ENCODE measurements at places on chromosomes 7 and 10.

- DNase-seq = peak; percentile 11
These were observed 121.3 kb downstream of the MYL10 start for GRCh38 chr7:101507791-101508252.

- no peak for DNase-seq
These were observed 15.1 kb downstream of the TRUB1 start for GRCh38 chr10:114953047-114953446.

DNA sequence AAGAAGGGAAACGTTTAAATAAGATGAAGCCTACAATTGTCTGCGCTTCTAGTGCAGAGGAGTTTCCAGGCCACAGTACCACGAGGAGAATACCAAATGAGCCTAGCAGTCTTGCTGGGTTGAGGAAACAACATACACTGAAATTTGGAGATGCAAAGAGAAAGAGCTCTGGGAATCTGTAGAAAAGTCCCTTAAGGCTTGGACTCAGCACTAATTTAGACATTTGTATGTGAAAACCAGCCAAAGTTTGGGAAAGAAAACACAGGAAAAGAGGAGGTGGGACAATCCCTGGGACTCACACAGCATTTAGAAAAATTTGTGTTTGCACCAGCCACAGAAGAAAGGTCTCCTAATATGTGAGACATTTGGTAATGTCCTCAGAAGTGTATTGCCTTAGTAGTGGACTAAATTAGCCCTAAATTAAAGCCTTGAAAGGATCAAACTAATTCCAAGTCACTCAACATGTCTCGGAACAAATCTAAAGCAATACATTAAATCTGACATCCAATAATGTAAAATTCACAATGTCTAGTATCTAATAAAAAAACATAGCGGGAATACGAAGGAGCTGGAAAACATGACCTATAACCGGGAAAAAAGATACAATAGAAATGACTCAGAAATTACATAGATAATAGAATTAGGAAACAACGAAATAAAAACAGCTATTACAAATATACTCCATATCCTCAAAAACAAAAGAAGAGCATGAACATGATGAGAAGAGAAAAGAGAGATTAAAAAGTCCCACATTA, 187.1 kb upstream of the NAMPT start:
- no peak for DNase-seq

DNA sequence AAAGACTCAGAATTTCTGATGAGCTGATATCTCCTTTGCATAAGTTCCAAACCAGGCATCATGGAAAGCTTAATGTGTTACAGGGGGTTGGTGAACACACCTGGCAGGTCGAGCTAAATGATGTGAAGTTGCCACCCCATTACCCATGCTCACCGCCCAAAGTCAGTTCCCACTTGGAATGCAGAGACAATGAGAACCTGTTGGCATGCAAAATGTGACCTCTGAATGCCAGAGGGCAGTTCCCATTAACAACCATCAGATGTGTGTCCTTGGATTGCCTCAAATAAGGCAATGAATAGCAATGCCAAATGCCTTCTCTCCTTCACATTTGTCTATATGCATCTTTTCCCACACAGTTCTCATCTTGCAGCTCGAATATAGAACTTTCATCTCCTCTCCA, 190.7 kb downstream of the CDCA7L start:
- no peak for DNase-seq

DNA sequence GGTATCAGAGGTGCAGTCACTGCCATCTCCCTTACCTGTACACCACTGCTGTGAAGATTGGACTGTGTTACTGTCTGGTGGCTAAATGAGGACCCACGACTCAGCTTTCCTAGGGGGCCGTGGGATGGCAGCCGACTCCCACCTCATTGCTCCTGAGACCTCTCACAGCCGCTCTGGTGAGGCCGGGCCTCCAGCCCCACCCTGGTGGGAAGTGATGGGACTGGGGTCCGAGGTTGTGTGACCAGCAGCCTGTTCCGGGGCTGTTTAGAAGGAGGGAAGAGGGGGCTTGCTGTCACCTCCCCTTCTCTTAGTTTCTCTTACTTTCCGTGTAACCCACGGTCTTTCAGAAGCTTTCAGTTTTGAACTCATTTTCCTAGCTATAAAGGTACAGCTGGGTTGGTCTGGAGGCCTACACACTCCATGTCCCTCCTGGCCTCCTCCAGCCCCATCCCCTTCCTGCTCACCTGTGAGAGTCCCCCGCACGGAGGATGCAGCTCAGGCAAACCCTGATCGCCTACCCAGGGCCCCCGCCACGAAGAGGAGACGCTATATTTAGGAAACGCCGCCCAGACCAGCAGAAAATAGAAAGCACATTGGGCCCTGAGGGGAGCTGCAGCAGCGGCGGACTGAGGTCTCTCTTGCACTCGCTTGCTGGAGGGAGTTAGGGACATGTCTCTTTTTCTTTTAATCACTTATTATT, 4.6 kb downstream of the EMX2 start:
- DNase-seq = no peak

DNA sequence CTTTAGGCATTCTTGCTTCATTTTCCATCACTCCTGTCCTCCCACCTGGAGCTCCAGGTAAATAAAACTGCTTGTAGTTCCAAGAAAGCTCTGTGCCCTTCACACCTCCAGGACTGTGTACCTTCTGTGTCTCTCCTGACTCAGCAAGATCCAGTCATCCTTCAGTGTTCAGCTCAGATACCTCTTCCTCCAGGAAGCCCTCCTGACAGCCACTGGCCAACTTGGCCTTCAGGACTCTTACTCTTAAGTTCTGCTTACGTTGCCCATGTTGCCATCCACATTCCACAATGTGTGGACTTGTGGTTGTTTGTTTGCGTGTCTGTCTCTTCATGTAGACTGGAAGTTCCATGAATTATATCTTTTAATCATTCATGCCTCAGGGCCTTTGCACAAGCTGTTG, 48.0 kb downstream of the SORCS3 start:
- no peak for DNase-seq

DNA sequence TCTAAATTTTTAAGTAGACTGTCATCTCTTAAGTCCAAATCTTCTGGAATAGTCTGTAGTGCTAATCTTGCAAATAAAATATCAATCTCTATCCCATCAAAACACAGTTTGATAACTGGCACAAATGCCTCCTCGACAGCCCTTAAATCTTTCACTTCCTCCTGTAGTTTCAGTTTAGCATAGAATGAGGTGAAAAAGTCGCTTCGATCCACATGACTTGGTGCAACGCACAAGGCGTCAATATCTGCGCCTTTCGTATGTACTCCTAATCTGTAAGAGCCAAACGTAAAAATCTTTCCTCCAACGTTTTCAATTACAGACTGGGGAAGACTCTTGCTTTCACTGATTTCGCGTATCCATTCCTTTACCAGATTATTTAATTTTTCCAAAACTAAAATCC, 603 bp downstream of the PAPOLB start:
- DNase-seq = no peak

DNA sequence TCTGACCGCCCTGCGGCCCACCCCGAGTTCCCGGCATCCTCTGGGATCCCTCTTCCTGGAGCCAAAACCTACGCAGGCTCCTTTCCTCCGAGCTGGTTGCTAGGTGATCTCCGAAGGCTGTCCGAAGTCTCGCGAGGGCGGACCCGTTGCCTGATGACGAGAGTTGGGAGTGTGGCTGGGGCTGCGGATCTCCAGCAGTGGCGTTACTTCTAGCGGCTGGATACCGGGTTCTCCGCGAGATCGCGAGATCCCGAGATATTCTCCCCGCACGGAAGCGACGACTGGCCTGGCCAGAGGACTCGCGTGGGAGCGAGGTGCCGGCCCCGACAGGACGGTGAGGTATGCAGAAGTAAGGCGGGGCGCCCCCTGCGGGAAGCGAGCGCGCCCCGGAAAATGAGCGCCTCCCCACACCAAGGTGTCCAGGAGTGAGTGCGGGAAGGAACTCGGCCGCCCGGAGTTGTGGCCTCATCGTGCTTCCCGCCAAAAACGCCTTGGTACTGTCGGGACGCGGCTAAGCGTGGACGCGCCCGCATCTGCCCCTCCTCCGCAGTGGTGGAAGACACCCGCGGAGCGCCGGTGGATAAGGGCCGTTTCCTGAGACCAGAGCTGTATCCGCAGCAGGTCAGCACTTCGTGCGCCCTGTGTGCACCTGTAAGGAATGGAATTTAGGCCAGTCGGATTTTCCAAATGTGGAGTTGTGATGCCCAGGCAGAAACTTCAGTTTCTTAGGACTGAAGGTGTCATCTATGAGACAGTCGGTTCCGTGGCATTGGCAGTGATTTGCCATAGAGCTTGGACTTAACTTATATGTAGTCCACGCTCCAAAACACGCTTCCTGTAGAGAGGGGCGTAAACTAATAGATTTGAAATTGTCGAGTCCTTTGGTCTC, at the start of gene AGBL3:
Gene AGBL3 (plus strand): TSS at position 146 of the 889 bp plus-strand sequence. CDS start 1,426 bp downstream, outside the sequence.
- peak; percentile 91 for DNase-seq

DNA sequence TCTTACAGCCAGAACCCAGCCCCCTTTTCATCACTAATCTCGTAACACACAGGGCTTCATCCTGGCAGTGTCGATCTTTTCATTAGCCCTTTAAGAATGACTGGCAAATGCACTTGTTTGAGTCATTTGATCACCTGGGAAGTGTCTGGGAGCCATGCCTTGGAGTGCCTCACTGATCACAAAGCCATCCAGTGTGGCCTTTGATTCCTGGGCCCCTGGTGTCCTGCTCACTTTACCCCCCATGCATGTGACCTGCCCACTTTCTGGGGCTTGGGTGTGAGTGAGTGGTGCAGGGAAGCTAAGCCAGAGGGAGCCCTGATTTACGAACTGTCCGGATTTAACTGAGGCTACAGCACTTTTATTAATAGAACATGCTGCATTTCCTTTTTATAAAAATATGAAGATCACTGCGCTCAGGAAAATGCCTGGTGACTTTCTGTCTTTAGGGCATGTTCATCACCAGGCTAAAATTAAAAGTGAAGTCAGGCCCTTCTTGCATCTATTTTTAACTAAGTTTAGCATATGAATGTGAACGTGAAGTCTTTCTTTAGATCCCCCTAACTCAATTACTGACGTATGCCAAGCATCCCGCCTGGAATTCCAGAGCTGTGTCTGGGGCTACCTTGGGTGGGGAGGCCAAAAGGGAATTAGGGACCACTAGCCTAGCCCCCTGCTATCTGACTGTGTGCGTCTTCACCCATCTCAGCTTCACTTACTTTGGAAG, 23.6 kb downstream of the RBM20 start:
- DNase-seq = no peak

- no peak for DNase-seq
These were observed 45.9 kb upstream of the ATP6V0A4 start for GRCh38 chr7:138843632-138844580.

GRCh38 chr10:96457341-96457740, 56.4 kb downstream of the TLL2 start:
- no peak for DNase-seq

- no peak for DNase-seq
These were observed 535.2 kb downstream of the PHTF2 start for GRCh38 chr7:78333530-78334425.

GRCh38 chr7:88205179-88205578, 14.7 kb downstream of the SRI start:
- DNase-seq = no peak

- DNase-seq = peak; percentile 28
These were observed 443 bp downstream of the RNF32 start for GRCh38 chr7:156640949-156641485.

DNA sequence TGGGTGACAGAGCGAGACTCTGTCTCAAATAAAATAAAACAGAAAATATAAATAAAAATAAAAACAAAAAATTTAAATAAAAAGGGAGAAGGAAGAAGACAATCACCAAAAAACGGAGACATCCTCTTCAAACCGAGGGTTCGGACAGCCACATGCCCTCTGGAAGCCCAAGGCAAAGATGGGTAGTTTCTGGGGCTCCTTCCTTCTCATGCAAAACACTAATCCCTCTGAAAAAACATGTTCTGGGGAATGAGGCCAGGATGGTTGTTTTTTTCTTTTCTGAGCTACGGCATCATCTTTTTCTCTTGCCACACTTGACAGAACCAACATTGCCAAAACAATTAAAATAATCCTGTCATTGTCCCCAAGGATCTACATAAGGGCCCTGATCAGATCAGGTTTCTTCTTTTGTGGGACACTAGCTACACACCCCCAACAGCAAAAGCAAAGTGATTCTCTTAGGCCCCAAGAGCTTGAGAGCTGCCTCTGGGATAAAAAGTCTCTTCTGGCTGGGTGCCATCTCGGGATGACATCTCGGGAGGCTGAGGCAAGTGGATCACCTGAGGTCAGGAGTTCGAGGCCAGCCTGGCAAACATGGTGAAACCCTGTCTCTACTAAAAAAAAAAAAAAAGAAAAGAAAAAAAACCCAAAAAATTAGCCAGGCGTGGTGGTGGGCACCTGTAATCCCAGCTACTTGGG, 14.2 kb upstream of the POR start:
- DNase-seq = no peak

DNA sequence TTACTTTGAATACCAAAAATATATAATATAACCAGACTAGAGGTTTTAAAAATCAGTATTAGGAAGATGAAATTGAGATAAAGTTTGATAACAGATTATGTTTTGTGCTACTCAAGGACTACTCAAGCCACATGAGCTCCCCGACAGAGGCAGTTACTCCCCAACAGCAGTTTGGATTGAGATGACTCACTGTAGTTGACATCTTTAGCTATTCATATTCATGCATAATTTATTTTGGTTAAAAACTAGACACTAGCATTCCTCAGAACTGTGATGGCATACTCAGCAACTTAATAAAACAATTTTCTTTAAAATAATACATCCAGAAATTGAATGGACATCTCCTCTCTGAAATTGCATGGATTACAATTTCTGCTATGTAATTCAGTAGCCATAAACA, 19.6 kb downstream of the PCLO start:
- DNase-seq = no peak

DNA sequence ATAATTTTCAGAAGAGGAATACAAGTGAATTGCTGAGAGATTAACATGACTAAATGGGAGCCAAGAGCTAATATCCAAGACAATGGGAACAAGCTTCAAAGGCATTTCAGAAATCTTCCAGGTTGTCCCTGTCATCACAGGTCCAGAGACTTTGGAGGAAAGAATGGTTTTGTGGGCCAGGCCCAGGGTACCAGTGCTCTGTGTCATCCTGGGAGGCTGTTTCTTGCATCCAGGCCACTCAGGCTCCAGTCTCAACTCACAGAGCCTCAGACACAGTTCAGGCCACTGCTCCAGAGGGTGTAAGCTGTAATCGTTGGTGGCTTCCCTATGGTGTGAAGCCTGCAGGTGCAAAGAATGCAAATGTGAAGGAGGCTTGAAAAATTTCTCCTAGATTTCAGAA, 170.4 kb upstream of the NRG3 start:
- no peak for DNase-seq

Data from activated CD4-positive, alpha-beta T cell treated with anti-CD3 and anti-CD28 coated beads for 4 hours (primary cell).